ENCODE measurements at places on chromosomes 11 and 22.

GRCh38 chr11:75718419-75719339 is 1.0 kb downstream of the MOGAT2 start:
- DNase-seq, result no peak

GRCh38 chr11:8258784-8259183 is 4.9 kb downstream of the LMO1 start:
- DNase-seq, result no peak

DNA sequence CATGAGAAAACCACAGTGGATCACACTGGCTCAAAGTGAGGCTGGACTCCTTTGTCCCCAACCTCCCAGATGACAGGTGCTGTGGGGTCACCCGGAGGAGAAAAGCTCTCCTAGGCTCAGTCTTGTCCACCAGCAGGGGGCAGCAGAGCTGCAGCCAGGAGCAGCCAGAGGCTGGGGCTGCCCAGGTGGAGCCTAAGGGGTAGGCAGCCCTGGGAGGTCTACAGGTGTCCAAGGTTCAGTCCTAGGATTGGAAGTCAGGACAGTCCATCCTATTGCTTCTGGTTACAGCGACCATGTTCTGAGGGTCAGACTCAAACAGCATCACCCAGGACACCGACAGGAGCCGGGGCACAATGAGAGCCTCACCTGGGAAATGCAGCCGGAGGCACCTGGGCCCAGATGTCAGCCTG is 77.6 kb upstream of the IGLL5 start:
- DNase-seq, result no peak

DNA sequence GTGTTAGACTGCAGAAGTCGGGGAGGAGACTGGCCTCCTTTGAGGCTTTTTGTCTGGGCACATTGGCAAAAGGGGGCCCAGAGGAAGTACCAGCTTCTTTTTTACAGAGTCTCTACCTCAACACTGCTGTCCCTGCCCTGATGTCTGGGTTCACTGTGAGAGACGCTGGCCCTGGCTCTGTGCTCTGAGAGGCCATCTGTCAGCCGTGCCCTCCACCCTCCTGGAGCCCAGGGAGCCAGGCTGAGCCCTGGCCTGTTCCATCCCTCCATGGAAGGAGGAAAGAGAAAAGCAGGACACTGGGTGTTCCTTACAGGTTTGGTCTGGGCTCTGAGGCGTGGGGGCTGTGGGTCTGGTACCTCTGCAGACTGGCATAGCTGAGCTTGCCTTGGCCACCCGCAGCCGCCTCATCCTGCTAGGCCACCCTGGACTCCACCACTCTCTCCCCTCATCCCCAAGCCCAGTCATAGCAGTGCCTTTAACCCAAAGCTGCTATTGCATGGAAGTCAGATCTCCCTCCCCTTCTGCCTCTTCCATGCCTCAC is 105.5 kb upstream of the PARVA start:
- DNase-seq, result no peak

- no peak for DNase-seq
These were observed at the start of gene FREY1 for GRCh38 chr11:45906965-45907611. TSS of gene FREY1 (minus strand) at chr11:45907271. CDS start at chr11:45907245, 26 bp downstream.

- no peak for DNase-seq
These were observed 6.3 kb downstream of the TYR start for GRCh38 chr11:89184021-89184420.

Data from esophagus squamous epithelium (tissue), 5 donors.